Heart right ventricle (tissue), 16 donors: ENCODE measurements at places on chromosomes 7 and 10. TPM values are rescaled to one million over a fixed set of nuclear protein-coding genes. Genes with fewer than 3 reads are reported as not detected.

EBLN1 gene
- not detected for polyA plus RNA-seq

GRCh38 chr7:11436316-11436715 lies 395.7 kb downstream of the THSD7A start:
- no peak for DNase-seq

GRCh38 chr10:93413252-93413689 lies 68.9 kb downstream of the MYOF start:
- no peak for DNase-seq

GRCh38 chr7:35613150-35613549 lies 81.8 kb downstream of the HERPUD2 start:
- DNase-seq, result no peak

DNA sequence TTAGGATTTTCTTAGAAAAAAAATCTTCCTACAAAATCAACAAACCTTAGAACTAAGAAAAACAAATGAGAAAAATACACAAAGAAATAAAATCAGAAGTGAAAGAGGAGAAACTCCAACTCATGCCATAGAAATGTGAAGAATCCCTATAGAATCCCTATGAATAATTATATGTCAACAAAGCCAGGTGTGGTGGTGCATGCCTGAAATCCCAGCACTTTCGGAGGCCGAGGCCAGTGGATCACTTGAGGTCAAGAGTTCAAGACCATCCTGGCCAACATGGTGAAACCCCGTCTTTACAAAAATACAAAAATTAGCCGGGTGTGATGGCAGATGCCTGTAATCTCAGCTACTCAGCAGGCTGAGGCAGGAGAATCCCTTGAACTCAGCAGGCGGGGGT lies 27.1 kb downstream of the ACSM6 start:
- DNase-seq, result no peak

DNA sequence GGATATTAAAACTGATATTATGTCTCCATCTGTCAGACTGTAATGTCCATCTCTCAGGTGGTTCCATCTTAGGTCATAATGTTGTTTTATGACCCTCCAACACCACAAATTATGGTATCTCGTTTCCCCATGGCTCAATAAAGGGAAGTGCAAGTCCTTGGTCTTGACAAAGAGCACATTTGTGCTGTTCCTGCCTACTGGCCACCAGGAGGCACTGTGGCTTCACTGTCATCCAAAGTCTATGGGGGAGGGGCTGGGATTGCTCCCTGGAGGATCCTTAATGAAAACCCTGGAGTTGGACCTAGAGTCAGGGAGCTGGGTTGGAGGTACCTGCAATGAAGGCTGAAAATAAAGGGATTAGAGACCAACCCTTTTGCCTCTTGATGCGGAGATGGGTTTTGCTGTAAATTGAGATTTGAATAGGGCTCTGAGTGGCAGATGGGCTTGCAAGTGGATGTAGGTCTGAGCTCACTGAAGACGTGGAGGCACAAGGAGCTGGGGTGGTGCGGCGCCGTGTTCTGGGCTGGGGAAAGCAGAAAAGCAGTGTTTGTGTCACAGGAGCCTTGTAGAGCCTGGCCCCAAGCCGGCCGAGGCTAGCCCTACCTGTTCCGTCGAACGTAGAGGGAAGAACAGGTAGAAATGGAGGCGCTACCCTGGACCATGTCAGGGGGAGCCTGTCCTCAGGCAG lies 180.5 kb upstream of the PRSS58 start:
- DNase-seq, result no peak

DNA sequence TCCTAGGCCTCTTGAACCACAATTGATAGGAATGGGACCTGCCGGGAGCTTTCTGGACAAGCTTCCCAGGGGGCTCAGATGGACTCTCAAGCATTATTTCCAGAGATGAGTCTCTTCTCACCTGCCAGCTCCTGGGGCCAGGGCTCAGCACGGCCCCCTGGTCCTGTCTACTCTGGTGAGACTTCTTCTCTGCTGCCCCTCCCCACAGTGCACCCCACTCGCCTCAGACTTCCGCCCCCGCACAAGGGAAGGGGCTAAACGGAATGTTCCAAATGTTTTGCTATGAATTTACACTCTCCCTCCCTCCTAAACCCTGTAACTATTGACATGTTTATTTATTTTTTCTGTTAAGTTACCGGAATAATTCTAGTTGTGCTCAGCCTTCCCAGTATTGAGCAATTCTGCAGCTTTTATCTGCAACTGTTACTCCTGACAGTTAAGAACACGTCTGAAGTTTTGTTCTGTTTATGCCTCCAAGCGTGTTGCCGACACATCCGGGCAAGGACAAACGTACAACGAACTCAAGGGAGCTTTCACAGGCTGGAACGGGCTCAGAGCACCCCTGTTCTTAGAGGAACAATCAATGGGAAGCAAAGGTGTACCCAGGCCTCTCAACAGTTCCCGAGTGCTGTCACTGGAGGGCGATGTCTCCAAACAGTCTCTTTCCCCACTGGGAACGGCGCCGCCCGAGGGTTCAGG lies 55.2 kb downstream of the FHIP2A start:
- peak; percentile 54 for DNase-seq

DNA sequence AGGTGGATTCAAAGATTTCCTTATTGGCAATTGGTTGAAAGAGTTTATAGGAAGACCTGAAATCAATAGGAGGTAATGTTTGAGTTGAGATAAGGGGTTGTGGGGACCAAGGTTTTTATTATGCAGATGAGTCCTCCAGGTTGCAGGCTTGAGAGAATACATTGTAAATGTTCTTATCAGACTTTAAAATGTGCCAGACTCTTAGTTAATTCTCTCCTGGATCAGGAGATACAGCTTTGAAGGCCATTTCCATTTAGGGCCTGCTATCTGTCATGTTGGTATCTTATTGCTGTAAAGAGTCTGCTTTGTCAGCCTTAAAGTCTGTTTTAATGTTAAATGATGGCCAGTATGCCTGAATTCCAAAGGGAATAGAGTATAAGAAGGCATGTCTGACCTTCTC lies 61.8 kb upstream of the CALCR start:
- DNase-seq, result no peak
